ENCODE measurements at places on chromosomes 16 and 17.

- DNase-seq: no peak
These were observed 9.3 kb upstream of the ZNF594 start for GRCh38 chr17:5201011-5201410.

DNA sequence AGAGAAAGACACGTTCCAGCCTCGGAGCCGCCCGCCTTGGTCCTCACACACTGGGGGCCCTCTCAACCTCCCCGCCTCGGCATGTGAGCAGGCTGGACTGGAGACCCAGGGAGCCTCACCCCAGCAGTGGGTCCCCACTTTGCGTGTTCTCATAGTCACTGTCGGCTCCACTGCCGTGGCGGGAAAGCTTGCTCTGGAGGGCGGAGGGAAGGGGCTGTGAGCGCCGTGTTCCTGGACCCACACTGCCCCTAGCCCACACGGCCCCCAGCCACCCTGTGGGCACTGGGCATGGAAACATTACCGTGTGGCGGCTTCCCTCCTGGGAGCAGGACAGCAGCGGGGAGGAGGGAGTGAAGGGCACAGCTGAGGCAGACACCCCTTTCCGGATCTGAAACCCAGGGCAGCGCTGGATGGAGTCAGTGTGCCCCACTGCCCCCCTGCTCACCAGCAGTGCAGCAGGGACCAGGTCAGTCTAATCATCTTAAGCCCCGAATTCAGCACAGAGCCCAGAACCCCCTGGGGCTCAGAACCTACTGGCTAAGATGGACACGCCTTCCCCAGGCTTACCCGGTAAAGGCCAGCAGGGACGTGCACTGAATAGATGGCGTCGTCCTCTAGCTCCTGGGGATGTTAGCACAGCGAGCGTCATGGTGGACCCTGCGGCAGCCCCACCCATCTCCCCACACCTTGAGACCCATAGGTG, 7.2 kb downstream of the TP53I13 start:
- DNase-seq: no peak

GRCh38 chr16:25750488-25751216, 58.9 kb downstream of the HS3ST4 start:
- DNase-seq: no peak

GRCh38 chr17:2289878-2290478, 13.6 kb downstream of the SMG6 start:
- DNase-seq: no peak

DNA sequence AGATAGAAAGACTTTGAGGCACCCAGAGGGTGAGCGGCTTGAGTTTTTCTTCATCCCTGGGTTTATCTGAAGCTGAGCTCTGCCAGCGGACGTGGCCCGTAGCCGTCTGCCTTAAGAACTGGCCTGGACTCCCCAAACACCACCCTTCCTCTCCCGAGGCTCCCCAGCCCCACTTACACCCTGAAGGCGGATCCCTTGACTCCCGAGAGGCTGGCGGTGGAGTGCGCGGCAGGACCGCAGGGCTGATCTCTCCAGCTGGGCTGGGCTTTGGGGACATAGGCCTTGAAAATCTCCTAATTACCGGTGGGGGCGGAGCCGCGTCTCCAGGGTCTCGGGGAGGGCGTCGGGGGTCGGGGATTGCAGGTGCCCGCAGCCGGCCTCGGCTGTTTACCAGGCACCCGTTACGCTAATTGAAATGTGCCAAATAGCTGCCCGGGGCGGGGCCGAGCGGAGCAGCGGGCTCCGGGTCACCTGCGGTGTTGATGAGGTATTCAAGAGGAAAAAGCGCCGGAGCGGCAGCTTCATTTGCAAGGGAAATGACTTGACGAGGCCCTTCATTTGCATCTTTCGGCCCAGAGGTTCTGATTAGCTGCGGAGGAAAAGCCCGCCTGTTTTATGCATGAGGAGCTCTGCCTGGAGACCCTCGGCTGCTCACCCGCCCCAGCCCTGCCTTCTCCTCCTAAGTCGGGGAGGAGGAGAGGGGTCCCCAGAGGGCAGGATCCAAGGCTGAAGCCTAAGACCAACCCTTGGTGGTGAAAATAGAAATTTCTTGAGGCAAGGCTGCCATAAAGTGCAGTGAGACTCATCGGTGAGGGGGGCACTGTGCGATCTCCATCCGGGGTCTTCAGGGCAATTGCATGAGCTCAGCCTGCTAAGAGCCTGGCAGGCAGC, 100.7 kb downstream of the MGAT5B start:
- DNase-seq: peak; percentile 34

DNA sequence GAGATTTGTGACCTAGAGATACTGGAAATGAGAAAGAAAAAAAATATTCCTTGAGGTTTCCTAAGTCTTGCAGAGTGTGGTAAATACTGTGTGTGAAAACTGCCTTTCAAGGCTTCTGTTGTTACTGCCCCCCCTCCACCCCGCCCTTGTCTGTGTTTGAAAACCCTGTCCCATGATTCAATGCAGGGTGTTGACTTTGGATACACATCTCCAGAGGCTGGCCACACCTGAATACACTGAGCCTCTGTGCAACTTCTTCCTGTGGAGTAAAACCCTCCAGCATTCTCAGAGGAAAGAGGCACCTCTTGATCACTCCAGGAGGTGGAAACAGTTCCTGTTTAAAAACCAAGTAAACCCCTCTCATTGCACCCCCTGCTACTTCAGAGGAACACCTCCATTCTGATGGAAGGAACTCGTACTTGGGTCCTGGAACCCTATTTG, 123.0 kb upstream of the CACNG5 start:
- no peak for DNase-seq

- peak; percentile 85 for DNase-seq
These were observed 38.2 kb downstream of the HOXB1 start for GRCh38 chr17:48492401-48493298.

- no peak for DNase-seq
These were observed 174.2 kb downstream of the STX8 start for GRCh38 chr17:9401434-9401833.

GRCh38 chr16:81451753-81452680, 7.4 kb downstream of the CMIP start:
- peak; percentile 19 for DNase-seq

DNA sequence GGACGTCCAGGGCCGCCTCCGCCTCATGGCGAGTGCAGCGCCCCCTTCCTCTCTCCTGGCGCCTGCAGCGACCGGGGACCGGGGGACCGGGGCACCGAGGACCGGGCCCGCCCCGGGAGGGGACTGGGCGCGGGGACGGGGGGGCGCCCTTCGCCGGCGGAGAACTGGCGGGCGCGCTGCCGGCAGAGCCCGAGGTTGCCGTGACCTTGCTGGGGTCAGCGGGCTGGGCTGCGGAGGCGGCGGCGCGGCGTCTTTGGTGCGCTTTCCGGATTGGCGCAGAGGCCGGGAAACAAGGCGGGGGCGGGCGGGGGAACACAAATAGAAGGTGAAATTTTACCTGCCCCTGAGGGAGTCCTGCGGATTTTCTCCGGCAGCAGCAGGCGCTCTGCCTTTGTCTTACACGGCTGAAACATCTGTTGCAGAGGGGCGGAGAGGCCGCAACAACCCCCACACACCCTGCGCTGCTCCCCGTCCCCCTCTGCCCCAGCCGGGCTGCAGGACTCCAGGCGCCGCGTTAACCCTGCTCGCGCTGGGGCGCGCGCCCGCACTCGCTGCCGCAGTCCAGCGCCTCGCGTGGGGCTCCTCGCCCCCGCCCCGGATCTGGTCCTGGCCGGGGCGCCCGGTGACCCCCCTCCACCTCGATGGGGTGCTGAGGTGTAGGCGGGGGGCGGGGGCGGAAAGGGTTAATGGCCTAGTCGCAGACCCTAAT, 53.5 kb downstream of the SREBF1 start:
- peak; percentile 32 for DNase-seq

GRCh38 chr17:49574945-49575678, 559 bp upstream of the NXPH3 start:
- DNase-seq: no peak

- no peak for DNase-seq
These were observed 3.7 kb downstream of the CHST5 start for GRCh38 chr16:75532142-75532765.

- DNase-seq: no peak
These were observed 769.0 kb downstream of the KCNJ2 start for GRCh38 chr17:70938336-70938735.

DNA sequence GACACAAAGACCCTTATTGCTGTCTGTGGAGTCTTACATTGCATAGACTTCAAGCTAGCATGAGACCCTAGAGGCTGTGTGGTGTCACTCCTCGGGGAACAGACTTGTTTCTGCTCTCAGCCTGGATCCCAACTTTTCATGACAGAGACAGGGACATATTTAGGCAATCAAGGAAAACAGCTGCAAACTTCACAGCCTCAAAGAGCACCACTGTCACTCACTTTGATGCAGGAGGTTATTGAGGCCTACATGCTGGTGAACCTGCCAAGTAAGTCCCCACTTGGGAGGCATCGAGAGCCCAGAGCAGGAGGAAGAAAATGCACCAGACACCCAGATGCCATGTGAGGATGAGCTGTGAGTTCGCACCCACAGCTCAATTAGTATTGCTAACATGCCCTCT, 10.3 kb downstream of the CBLN1 start:
- no peak for DNase-seq

DNA sequence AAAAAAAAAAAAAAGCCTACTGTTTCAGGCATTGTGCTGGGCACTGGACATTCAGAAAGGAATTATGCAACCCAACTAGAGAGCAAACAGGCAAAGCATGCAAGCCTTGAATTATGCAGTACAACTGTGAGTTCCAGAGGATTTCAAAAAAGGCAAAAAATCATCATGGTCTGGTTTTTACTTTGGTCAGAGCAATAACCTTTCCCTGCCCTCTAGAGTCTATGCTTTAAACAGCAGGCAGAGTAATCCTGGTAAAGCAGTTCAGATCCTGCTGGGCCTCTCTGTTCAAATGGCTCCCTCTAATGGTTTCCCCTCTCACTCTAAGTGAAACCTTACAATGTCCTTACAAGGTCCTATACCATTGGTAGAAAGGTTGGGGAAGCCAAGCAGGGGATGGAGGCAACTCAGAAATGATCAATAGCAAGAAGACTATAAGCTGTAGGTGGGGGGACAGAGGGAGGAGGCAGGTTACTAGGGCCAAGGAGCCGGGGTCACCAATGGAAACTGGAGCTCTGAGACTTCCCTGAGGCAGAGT, 4.6 kb upstream of the TAF15 start:
- no peak for DNase-seq

- no peak for DNase-seq
These were observed 27.0 kb downstream of the MYO1D start for GRCh38 chr17:32849879-32850278.

DNA sequence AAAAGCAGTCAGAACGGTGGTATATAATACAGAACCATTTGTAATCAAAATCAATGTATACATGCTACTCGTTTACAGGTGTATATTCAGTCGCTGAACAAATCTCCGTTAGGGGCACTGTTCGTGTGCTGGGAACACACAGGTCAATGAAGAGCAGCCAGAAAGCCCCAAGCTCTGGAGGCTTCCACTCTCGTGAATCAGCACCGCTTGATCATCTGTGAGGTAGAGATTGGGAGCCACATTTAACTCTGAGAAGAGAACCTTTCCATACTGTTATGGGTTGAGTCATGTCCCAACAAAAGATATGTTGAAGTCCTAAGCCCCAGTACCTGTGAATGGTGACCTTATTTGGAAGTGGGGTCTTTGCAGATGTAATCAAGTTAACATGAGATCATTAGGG, 5.4 kb upstream of the CYTH1 start:
- no peak for DNase-seq

GRCh38 chr16:21950782-21951521, 2.2 kb upstream of the UQCRC2 start:
- DNase-seq: no peak

GRCh38 chr17:74605361-74605760, 13.3 kb upstream of the CD300LD start:
- no peak for DNase-seq

GRCh38 chr16:66549284-66550131, at the start of gene TK2:
TK2 (minus strand) TSS chr16:66550122; CDS start chr16:66550061, 61 bp downstream.
- peak; percentile 38 for DNase-seq

DNA sequence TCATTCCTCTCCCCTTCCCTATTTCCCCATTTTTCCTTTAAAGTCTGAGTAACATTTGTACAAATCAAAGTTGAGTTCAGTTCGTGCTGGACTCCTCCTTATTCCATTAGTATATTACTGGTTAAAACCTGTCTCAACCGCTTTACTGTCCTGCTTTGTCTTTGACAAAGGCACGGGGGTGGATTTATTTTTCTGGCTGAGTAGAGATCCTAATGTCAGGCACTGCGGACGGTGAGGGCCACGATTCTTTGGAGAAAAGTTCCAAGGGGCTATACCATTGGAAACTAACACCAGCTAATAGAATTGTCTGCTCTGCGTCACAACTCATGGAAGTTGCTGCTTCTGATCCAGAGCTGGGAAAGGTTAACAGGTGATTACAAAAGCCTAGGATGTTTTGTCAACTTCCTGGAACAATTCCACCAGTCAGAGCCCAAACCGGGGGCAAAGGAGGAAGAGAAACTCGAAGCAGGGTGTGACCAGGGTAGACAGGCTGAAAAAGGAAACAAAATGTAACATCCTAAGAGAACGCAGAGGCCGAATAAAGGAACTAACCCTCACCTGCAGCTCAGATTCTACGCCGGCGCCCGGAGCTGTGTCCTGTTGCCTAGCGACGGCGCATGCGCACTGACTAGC, 12.4 kb downstream of the TAT start:
- no peak for DNase-seq

DNA sequence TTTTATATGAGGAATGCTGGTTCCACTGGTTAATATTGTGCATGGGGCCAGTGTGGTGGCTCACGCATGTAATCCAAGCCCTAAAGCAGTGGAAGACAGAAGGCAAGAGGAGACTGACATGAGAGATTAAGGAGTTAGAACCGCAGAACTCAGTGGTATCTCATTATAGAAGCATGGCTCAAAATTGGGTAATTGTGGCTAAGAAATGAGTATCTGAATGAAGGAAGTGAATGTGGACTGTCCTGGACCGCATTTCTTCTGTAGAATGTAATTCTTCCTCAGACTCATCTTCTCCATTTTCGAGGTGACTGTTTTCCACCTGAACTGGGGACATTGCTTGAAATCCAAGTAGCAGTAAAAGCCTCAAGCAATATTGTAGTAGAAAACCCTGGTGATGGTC, 42.6 kb upstream of the CDR2 start:
- no peak for DNase-seq

Data from CD4-positive, alpha-beta T cell (primary cell).